ENCODE measurements at places on chromosomes 12 and 14.

- peak; percentile 98 for DNase-seq
Observed at GRCh38 chr14:102591944-102592762, at the start of gene RCOR1. TSS of gene RCOR1 (plus strand) at chr14:102592649. CDS start at chr14:102592887, 238 bp downstream.

GRCh38 chr12:1807087-1807860, 13.1 kb upstream of the LRTM2 start:
- no peak for DNase-seq

DNA sequence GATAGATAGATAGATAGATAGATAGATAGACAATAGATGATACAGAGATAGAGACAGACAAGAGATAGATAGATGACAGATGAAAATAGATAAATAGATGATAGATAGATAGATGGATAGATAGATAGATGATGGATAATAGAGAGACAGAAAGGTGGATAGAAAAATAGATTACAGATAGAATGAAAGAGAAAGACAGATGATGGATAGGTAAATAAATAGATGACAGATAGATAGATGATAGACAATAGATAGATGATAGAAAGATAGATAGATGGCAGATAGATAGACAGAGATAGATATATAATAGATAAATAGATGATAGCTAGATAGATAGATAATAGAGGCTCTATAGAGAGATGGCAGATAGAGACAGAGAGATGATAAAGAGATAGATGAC, 523.0 kb downstream of the BCL11B start:
- DNase-seq: no peak

DNA sequence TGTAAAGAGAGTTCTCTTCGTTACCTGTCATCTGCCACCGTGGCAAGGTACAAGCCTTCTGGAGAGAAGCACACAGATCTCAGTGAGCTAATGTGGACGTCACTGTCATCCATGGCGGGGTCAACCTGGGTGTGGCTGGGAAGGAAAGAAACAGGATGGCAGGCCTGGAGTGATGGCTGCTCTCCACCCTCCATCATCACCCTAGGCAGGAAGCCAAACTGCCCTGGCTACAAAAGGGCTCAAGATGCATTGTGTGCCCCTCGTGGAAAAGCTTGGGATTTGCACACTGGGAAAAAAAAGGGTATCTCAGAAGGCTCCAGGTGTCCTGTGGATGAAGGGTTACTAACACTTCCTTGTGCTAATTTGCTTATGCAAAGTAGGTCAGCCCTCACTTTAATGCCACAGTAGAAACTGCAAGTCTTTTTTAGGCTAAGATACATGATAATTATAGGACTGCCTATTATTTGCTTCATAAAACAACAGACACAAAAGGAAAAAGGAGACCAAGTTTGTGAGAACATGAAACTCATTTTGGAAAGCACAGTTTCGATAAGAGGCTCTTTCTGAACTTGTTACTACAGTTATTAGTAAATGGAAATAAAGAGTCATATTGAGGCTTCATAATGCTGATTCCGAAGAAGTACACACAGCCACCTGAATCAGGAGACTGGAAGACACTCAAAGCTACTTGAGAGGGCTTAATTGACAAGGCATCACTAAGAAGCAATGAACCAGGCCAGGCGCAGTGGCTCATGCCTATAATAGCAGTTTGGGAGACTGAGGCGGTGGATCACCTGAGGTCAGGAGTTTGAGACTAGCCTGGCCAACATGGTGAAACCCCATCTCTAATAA, 18.9 kb downstream of the RFC5 start:
- no peak for DNase-seq

DNA sequence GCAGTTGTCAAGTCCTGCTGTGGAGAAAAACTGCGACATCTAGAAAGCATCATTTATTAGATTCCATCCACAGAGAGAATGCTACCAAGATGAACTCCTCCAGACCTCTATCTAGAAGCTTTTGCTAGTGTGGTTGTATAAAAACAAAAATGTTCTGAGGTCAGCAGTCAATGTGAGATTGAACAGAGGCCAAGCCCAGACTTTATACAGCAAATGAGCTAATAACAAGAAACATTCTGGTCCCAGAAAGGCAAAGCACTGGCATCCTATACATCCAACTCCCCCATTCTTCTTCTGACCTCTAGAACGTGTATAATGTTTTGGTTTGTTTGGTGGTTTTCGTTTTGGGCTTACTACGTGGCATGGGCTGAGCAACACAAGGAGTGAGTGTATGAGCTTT, 26.7 kb upstream of the RIN3 start:
- DNase-seq: no peak

- DNase-seq: no peak
Observed at GRCh38 chr12:124796303-124796960, 67.2 kb downstream of the SCARB1 start.

DNA sequence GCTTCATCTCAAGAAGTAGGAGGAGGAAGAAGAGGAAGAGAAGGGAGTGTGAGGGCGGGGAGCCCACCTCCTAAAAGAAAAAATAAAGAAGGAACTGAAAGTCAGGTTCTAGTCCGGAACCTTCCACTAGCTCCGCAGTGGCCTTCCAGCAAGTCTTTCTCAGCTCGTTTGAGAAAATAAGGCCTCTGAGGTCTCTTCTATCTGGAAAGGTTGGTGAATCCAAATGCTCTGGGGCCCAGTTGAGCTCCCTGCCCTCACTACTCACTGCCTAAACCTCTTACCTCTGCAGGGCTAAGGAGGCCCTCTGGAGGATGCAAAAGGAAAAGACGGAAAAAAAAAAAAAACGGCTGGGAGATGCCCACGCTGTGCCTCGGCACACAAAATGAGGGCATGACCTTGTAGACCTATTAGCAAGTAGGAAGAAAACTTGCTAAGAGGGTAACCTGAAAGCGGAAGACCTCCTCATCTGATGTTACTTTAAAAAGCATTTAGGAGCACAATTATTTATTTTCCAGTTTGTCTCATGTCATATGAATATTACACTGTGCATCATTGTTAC, 35.9 kb downstream of the FBLN5 start:
- peak; percentile 28 for DNase-seq

- DNase-seq: no peak
Observed at GRCh38 chr12:58204071-58204470, 262.7 kb downstream of the ATP23 start.

DNA sequence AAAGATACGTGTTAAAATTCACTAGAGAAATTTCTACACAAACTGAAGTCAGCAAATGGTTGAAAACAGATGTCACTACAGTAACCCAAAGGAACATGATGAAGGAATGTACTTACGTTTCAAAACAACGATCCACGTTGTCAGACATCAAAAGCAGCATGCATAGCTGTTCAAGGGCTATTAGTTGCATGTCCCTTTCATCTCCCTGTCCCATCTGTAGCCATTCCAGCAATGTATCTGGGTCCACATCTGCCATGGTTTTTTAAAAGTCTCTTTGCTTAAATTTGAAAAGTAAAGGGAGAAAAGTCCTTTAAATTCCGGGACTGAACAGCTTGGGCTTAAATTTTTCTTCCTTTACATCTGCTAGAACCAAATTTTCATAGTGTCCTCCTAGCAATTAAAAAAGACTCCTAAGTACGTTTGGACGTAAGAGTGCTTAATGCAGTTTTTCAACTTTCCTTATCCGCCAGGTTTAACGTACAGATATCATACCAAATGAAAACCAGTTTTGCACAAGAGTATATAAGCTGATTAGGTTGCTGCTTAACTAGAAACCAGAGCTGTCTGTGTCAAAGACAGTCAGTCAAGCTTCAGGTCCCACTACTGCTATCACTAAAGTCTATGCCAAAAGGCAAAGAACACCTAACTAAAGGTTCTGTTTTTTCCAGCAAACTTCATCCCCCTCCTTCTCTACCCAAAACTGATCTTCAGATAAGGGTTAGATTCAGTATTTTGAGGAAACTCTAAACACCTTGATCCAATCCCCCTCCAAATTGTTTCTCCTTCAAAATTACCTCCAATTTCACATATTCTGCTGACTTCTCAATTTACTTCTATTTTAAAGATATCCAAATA, 1.7 kb downstream of the HECTD1 start:
- DNase-seq: no peak

DNA sequence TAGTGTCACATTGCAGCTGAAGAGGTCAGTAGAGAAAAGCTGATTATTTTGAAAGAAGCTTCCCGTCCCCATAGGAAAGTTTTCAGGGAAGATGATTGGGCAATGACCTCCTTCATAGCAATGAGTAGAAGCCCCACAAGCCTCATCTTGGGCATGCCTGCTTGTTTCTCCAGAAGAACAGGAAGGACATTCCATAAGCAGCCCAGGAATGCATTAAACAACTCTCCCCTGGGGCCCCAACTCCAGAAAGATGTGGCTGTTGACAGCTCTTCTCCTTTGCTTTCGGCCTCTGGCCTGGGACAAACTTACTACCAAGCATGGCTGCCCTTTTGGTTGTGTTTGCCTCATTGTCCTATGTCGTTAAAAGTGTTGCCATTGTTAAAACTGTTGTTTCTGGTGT, 5.7 kb upstream of the VDR start:
- no peak for DNase-seq

GRCh38 chr14:83607682-83608081, 1922.3 kb upstream of the FLRT2 start:
- DNase-seq: no peak

GRCh38 chr12:92719674-92720073, 16.9 kb downstream of the PLEKHG7 start:
- no peak for DNase-seq

DNA sequence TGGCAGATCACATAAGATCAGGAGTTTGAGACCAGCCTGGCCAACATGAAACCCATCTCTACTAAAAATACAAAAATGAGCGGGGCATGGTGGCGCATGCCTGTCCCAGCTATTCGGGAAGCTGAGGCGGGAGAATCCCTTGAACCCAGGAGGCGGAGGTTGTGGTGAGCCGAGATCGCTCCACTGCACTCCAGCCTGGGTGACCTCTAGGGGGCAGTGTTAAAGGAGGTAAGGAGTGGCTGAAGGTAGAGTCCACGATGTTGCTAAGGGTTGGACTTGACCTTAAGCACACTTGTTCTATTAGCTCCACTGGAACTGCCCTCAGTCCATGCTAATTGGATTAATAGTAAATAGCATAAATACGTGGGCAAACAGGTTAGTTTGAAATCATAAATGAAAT, 62.4 kb upstream of the PSMC1 start:
- DNase-seq: no peak

- DNase-seq: no peak
Observed at GRCh38 chr12:50287271-50287670, 4.0 kb upstream of the LIMA1 start.

DNA sequence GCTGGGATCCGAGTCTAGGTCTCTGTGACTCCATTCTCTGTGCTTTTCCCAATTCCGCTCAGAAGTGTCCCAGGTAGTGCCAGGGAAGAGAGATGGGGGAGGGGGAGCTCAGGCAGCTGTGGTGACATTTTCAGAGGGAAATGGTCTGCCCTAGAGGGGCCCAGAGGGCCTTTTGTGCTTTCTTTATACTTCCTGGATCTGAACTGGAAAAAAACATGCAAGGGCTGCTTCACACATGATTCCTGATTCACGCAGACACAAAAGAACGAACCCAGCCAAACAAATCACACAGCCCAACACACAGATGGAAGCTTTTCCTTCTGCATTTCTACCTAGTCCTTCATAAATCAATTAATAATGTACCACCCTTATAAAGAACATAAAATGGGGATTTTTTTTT, 26.5 kb downstream of the GPR68 start:
- no peak for DNase-seq

DNA sequence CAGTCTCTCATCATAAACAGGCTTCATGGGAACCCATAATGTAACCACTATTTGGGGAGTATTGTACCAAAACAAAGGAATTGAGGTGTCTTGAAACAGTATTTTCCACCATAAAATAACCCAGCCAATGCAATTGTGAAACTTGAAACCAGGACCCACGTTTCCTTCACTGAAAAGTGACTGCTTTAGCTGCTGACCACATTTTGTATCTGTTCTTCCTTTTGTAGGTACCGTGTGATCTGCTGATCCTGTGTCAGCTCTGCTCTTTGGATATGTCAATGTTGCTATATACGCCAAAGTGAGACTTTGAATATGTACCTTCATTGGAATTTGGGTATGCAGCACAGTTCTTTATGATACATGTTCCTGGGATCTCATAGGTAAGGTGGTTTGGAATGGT, 95.1 kb upstream of the CNTN1 start:
- DNase-seq: no peak

DNA sequence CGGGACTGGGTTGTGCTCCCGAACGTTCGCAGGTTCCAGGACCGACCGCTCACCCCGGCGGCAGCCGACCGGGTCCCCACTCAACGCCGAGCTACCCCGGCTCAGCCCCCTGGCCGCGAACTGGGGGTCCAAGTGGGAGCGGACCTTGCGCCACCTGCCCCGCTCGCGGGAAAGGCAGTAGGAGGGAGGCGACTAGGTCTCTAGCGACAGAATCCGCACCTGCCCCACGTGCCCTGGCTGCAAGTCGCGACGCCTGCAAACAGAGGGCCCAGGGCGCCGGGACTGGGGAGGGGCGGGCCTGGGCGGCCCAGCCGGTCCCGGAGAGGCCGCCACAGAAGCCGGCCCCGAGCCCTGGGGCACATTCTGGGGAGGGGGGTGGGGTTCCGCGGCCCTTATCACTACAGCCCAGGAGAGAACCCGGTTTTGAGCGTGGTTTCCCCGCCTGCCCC, 239.2 kb upstream of the CPNE8 start:
- no peak for DNase-seq

DNA sequence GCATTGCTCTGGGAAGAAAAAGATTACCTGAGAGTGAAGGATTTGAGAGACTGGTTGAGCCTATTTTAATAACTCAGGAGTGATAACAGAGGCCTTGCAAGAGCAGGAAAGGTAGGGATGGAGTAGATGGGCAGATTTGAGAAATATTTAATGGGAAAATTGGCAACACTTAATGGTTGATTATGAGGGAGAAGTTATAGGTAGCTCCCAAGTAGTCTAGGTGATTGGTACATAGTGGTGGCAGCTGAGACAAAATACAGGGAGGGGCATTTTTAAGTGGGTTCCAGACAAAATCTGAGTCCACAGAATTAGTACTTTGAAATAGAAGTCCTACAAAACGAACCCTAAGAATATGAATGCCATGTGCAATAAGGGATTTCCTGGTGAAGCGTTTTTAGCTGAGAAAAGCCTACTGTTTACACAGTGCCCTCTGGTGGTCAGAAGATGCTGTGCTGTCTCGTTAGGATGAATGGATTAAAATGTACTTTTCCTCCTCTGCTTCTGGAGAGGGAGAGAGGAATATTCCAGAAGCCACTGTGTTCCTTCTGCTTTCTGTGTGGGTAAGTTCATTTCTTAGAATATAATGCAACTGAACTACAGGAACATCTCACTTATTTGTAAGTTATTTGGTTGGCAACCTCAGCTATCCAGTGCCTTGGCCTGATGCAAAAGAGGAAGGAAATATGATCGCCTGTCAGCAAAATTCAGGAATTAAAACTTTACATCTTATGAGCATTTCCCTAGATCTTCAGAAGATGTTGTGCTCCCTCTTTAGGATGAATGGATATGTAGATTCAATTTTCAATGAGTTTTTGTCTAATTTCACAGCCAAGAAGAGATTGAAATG, 6.5 kb downstream of the ZBTB1 start:
- peak; percentile 35 for DNase-seq

- no peak for DNase-seq
Observed at GRCh38 chr14:26526137-26526536, 71.7 kb downstream of the NOVA1 start.

DNA sequence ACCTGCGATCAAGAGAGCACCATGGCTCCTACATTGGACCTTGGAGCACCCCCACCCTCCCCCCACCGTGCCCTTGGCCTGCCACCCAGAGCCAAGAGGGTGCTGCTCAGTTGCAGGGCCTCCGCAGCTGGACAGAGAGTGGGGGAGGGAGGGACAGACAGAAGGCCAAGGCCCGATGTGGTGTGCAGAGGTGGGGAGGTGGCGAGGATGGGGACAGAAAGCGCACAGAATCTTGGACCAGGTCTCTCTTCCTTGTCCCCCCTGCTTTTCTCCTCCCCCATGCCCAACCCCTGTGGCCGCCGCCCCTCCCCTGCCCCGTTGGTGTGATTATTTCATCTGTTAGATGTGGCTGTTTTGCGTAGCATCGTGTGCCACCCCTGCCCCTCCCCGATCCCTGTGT, 1.8 kb upstream of the RNU7-1 start:
- no peak for DNase-seq

Measured in stimulated activated CD4-positive, alpha-beta T cell treated with anti-CD3 and anti-CD28 coated beads, TNF-alpha, amount 100 ng/mL, for 24 hours (primary cell).